Mesothelial cell of epicardium (in vitro differentiated cells): ENCODE measurements at places on chromosomes 4 and X.

- DNase-seq: no peak
These were observed 186.1 kb upstream of the CASK start for GRCh38 chrX:42109428-42109827.

DNA sequence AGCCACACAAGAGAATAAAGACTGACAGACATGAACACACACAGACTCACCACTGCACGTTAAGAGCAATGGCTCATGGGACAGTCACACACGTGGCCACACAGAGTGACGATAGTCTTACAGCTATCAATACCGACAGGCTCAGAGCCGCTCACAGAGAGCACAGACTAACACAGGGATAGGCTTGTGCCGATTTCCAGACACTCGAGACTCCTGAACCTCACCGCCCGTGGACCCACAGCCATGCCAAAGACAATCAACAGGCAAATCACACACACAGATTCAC, 716 bp upstream of the SLC38A5 start:
- DNase-seq: no peak

- DNase-seq: no peak
These were observed 2349.0 kb upstream of the TENM3 start for GRCh38 chr4:179894066-179894778.

- no peak for DNase-seq
These were observed 160.1 kb upstream of the NRK start for GRCh38 chrX:105662248-105662647.

GRCh38 chr4:159178979-159179969, 76.4 kb downstream of the RAPGEF2 start:
- no peak for DNase-seq

DNA sequence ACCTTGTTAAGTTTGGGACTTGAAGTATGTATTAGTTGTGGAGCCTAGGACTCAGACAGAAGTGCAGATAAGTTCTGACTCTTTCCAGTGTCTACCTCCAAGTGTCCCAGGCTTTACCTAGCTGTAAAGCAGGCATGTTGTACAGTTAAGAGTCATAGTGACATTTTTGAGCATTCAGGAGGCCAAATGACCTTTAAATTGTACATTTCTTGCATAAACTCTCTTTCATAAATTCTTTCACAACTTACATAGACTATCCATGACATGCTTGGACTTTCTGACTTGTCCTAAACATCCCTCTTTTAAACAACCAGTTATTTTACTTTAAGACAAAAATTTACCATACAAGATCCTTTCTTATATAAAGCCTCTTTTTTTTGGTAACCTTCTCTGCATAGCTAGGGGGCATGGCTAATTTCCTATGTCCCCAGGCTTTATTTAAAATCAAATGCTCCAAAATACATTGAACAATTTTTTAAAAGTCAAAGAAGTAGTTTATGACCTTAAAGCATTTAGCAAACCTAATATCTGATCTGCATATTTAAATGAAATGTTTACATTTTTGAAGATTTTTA, 40.1 kb upstream of the UGT8 start:
- no peak for DNase-seq

GRCh38 chrX:109448282-109448938, 33.5 kb downstream of the GUCY2F start:
- DNase-seq: no peak

DNA sequence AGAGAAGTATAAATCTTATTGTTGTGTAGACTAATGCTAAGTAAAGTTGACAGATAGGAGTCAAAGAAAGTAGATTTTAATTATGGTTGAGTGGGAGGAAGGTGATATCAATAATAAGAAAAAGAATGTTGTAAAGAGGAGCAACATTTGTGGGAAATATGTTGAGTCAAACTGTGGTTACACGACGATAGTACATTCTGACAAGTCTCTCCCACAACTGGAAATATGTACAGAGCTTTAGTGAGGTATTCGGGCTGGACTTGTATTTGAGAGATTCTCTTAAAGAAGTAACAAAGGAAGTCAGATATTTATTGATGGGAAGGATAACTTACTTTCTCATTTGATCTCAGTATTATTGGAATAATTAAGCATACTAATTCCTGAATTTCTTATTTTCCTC, 525.3 kb upstream of the MAGEB2 start:
- no peak for DNase-seq

GRCh38 chr4:86130160-86130933, 229.5 kb downstream of the MAPK10 start:
- no peak for DNase-seq

GRCh38 chr4:122663291-122663690, 42.4 kb upstream of the IL21 start:
- no peak for DNase-seq

GRCh38 chr4:14646831-14647230, 355.4 kb upstream of the CPEB2 start:
- DNase-seq: no peak

DNA sequence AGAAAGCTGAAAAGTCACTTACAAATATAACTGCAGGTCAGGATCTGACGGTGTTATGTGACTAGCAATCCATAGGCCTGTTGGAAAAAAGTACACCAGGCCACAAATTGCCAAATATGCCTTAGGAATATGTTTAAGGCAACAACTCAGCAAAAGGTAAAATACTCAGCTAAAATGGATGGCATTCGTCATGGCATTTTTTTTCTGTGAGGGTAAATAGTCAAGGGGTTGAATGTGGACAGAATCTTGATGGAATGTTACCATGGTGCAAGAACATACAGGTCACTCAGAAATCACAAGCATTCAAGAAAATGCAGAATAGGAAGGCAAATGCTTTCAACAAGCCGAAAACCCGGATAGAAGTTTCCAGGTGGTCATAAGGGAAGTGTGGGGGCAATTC, 121.7 kb upstream of the MBNL3 start:
- DNase-seq: no peak

GRCh38 chrX:19912-20571, 261.1 kb upstream of the PLCXD1 start:
- peak; percentile 38 for DNase-seq

DNA sequence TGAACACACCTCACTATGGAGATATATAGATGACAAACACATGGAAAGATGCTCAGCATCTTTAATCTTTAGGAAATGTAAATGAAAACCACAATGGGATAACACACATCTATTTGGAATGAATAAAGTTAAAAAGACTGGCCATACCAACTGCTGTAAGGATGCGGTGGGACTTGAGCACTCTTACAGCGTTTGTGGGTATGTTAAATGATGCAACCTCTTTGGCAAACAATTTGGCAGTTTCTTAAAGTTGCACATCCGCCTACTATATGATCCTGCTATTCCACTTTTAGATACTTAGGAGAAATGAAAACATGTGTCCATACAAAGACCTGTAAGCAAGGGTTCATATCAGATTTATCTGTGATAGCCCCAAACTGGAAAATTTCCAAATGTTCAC, 50.7 kb downstream of the MRPL1 start:
- no peak for DNase-seq

DNA sequence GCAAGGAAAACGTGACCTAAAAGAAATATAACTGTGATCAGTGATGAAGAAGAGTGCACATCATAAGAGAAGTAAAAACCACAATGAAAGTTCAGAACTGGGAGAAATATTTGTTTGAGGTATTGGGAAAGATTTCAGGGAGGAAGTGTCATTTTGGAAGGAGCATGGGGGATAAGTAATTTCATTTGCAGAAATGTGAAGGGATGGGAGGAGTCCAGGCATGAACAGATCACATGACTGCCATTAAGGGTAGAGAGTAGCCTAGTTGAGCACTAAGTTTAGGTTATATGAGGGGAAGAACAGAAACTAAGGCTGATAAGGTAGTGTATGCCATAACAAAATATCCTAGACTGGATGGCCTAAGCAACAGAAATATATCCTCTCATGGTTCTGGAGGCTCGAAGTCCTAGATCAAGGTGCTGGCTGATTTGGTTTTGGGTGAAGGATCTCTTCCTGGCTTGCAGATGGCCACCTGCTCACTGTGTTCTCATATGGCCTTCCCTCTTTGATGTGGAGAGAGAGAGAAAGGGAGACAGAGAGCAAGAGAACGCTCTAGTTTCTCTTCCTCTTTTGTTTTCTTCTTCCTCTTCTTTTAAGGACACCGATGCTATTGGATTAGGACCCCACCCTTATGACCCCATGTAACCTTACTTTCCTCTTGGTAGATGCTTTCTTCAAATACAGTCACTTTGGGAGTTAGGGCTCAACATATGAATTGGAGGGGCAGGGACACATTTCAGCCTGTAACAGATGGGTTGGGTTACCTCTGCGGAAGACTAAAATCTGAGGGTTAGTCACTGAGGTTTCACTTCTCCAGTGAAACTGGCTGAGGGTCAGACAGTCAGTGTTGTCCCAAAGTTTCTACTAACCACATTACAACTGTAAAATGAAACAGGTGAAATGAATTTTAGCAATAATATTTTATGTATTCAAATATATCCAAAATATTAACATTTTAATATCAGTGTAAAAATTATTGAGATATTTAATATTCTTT, 77.9 kb downstream of the EGF start:
- no peak for DNase-seq

GRCh38 chr4:89303177-89303576, 4.4 kb downstream of the GPRIN3 start:
- no peak for DNase-seq

GRCh38 chr4:78370631-78371372, 180.8 kb upstream of the ANXA3 start:
- DNase-seq: no peak

DNA sequence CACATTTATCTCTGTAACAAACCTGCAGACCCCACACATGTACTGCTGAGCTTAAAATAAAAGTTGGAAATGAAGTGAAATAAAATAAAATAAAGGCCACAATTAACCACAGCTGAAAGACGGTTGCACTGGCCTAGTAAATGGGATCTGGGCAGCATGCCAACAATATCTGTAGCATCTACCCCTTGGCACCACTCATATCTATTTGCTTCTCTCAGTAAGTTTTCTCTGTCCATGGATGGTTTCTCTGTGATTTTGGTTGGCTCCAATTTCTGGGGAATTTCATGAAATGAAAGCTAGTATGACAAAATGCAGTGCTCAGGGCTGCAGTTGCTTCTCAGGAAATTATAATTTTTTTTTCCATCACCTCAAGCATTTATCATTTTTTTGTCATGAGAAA, 172.0 kb upstream of the IL15 start:
- DNase-seq: no peak

GRCh38 chrX:107298276-107298675, 91.9 kb downstream of the DNAAF6 start:
- no peak for DNase-seq

- no peak for DNase-seq
These were observed 118.4 kb downstream of the ASB9 start for GRCh38 chrX:15151267-15152186.

DNA sequence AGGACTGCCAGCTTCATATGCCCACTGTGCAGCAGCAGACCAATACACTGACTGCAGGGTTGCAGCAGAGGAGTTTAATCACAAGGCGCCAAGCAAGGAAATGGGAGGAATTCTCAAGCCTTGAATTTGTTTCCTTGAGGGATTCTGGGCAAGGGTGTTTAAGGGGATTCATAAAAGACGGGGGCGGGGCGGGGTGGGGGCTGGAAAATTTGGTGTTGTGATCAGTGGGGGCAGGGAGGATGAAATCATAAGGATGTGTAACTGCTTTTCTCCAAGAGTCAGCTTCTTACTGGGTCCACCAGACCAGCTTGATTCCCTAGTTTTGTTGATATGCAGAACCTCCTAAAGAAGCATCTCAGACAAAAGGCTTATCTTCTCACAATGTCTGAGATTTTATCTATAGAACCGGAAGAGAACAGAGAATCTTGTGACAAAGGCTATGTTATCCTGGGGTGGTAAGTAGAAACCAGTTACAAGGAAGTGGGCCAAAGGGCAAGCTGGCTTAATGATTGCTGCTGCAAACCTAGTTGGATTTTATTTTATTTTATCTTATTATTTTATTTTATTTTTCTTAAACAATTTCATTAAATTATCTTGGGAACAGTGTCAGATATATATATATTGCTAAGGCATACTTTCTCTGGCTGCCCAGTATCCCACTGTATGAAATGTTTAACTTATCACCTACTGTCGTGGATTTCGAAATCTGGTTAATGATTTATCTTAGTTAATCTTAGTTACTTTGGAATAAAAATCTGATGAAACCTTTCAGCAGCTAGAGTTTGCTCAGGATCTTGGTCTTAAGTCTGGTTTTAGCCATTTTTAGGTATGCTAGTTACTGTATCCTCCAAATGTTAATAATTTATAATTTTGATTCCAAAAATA, 276.4 kb downstream of the RPA4 start:
- DNase-seq: no peak

DNA sequence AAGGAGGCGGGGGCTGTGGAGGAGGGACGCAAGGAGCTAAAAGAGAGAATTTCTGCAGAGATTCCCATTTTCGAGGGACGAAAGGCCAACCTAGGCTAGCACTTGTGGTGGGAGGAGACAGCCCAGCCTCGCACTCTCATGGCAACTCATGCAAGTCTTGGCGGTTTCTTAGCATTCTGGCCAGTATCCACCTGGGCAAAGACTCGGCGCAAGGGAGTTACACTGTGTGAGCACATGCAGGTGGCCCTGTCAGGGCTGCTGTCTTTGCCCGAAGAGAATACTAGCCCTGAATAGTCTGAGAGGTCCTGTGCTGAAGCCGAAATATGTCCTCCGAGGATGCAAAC, 15.5 kb downstream of the MCF2 start:
- no peak for DNase-seq

- DNase-seq: no peak
These were observed 10.2 kb upstream of the IQSEC2 start for GRCh38 chrX:53291596-53291995.

DNA sequence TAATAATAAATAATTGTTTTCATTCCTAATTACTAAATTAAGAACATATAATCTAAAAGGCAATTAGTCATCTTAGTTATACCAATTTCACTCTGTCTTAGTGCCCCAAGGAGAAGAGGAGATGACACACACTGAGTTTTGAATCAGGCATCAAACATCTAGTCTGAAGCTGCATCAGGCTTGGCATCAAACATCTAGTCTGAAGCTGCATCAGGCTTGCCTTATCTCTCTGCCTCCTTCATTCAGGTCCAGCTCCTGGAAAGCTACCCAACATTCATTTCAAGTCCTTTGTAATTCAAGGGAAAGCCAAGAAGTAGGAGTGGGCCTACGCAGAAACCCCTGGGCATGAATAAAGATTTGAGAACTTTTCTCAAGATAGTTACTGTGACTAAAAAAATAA, 62.2 kb downstream of the SH3RF1 start:
- DNase-seq: no peak

DNA sequence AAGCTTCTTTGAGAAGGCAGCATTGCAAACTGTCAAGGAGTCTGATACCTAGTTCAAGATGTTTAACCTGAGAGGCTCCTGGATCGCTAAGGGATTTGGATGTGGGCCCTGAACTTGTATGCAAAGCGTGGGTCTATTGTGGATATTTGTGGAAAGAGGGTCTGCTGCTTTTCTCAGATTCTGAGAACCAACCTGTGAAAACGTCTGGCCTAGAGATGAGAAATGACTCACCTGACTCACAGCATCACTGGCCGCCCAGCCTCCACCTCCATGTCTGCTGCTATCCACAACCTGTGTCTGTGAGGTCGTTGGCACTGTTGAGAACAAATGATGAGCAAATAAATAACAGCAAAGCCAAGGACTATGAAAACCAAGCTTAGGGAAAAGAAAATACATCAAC, 33.3 kb upstream of the PROM1 start:
- DNase-seq: no peak
